ENCODE measurements at places on chromosomes 1 and 21.

GRCh38 chr1:95393434-95393833 is 159.4 kb downstream of the RWDD3 start:
- DNase-seq = no peak

GRCh38 chr1:57483954-57484353 is 60.1 kb upstream of the DAB1 start:
- no peak for DNase-seq

DNA sequence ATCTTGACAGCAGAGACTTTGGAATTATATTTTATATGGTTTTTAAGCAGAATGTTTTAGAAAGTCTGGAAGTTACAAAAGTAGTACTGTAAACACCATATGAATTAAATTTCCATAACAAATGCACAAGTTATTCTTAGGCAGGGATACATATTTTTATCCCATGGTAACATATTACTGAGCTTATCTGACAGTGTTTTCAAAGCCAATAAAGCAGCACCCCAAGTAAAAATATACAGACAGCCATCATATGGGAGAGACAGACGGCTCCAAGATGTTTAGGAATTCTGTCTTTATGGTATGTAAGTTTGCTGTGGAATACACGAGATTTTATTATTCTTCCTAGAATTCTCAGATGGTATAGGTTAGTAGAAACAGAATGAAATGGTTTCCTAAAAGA is 12.0 kb upstream of the GNG4 start:
- DNase-seq = no peak

DNA sequence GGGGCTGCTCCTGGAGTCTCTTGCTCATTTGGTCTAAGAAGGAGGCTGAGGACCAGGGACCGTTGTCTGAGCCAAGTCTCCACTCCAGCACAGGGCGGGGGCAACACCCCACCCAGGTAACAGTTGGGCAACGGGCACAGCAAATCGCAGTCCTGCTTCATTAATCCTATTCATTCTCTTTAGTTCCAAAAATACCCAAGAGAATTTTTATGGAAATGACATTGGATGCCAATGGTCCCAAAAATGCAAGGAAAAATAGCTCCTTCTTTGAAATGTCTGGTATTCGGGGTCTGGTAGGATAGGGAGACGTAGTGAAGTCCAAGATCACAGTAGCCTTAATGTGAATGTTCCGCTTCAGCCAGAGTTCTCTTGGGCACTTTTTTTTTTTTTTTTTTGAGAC is 74.0 kb downstream of the ATP5PO start:
- DNase-seq = no peak

DNA sequence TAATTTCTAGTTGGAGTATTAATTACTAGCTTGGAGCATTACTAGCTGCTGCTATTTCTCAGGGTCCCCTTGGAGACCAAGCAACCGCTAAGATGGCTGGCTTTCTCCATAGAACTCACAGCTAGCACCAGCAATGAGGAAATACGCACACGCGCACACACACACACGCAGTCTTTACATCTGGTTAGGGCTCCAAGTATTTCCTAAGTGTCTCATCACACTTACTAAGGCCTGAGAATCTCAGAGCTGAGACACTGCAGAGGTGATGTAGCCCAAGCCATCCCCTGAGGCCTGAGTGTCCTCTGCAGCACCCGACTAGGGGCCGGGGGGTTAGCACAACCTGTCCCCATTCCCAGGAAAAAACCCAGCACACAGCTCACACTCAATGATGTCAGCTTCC is 42.5 kb downstream of the ITPKB start:
- no peak for DNase-seq

DNA sequence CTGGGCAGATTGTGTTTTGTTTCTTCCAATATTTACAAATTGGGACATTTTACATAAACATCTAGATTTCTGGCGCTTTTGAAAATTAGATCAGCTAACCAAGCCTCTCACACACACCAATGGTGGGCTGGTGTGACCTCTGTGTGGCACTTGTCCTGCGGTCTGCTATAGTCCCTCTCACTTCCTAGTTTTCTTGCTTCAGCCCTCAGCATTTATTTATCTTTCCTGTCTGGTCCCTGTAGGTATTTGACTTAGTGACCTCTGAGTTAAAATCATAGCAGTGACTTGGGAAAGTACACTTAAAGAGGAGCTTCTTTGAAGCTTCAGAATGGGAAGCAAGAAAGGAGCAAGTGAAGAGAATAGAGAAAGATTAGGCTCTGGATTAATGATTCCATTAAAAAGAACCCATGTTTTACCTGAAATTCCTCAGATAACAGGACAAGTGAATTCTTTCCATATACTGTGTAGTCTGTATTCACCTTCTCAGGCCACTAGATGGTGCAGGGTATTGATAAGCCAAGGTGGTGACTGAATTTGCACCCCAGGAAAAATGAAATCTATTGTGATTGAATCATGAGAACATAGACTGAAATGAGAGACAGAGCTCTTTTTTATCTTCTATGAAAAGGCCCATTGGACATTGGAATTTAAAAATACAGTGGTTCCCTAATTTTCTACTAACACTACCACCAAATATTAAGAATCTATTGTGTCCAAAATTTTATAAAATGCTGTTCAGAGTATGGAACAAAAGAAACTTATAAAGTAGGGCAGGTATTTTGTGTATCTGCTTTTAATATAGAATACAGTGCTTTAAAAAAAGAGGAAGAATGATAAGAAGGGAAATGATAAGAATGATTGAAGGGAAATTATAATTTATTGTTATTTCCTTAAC is 7.1 kb upstream of the DIPK1A start:
- peak; percentile 70 for DNase-seq

DNA sequence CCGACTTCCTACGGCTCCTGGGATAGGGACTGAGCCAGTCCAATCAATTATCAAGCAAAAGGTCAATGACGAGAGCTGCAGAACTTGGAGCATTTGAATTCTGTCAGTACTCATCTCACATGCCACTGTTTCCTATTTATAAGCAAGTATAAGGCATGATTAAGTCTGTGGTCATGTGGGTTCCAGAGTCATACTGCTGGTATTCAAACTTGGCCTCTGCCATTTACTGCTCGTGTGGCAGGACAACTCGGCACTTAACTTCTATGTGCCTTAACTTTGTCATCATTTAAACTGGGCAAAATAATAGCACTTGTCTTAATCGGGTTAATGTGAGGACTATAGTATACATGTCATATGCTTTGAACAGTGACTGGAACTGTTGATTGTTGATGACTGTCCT is 44.9 kb upstream of the TNFSF18 start:
- no peak for DNase-seq

DNA sequence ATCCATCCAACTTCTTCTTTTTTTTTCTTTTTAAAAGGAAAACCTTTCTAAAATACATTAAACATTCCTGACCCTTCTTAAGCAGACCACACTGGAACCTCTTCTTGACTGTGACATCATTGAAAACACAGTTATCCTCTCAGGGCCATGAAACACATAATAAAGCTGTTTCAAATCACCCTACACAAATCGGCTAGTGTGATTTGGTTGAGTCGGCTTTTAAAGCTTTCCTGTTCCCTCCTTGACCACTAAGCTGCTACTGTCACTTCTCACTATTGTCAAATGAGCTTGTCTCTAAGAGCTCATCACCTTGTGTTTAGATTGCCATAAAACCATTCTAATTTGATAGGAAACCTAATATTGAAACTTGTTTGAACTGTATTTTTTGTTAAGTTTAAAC is 5.9 kb downstream of the USP24 start:
- DNase-seq = no peak

GRCh38 chr1:73887412-73887811 is 310.6 kb downstream of the LRRIQ3 start:
- DNase-seq = no peak

GRCh38 chr21:25934771-25935224 is 200.0 kb downstream of the GABPA start:
- DNase-seq = no peak

GRCh38 chr1:95252422-95252821 is 18.4 kb downstream of the RWDD3 start:
- no peak for DNase-seq

DNA sequence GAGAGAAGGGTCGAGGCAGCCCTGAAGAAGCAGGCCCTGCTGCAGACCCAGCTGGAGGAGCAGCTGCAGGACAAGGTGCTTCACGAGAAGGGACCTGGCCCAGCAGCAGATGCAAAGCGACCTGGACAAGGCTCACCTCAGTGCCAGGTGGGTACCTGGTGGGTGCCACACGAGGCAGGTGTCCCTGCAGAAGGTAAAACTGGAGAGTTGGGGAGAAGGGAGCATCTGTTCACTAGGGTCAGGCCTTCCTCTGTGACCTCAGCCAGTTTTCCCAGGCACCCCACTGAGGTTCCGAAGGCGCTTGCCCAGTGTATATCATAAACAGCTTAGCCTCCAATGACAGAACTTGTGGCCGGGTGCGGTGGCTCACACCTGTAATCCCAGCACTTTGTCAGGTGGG is 5.5 kb upstream of the NBPF3 start:
- DNase-seq = no peak

GRCh38 chr1:63848733-63849132 is 74.9 kb downstream of the ROR1 start:
- DNase-seq = no peak

GRCh38 chr1:229024528-229025130 is 246.3 kb upstream of the RAB4A start:
- DNase-seq = no peak

DNA sequence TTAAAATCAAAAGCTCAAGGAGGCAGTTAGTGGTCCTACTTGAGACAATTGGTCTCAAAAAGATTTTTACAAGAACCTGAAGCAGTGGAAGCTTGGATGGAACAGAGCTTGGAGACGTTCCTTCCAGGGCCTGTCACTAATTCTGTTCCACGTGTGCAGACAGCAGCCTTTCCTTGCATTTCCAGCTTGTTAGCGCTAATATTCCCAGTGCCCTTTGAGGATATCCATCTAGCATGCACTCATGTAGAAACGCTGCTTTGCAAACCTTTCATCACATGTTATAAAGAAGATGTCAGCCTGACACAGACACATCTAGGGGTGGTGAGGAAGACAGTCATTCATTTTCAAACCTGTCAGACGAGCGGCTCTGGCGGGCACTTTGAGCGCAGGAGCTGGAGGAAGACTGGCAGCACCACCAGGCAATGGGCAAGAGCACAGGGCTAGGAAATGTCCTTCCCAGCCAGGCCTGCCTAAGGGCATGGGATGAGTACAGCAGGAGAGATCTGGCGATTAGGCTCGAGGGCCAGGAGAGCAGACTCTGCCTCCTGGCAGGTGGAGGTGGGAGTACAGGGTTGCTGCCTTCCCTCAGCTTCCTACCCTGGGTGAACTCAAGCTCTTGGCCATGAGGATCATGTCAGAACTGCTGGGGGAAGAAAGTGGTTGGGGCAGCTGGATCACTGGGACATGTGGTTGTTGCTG is 55.5 kb downstream of the CASQ2 start:
- no peak for DNase-seq

GRCh38 chr1:53104289-53104913 is 38.0 kb downstream of the SLC1A7 start:
- no peak for DNase-seq

- no peak for DNase-seq
Measured at GRCh38 chr21:26148071-26148839, 22.3 kb downstream of the APP start.
